ENCODE measurements at places on chromosomes 7 and 10.

DNA sequence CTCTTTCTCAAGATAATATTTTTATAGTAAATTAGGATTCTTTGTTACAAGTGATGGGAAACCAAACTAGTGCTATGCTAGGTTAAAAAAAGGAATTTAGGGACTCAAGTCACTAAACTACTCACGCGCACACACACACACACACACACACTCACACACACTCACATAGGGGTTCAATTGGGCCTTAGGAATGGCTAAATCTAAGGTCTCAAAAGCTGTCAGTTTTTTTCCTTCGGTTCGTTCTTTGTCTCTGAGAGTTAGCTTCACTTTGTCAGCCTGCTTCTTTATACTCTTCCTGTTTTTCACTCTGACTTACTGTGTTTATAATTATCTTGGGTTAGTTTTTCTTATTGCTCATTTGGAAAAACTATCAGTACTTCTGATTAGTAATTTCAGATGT lies 138.9 kb downstream of the ADK start:
- no peak for DNase-seq

- no peak for DNase-seq
Measured at GRCh38 chr7:49866910-49867309, 93.5 kb downstream of the VWC2 start.

DNA sequence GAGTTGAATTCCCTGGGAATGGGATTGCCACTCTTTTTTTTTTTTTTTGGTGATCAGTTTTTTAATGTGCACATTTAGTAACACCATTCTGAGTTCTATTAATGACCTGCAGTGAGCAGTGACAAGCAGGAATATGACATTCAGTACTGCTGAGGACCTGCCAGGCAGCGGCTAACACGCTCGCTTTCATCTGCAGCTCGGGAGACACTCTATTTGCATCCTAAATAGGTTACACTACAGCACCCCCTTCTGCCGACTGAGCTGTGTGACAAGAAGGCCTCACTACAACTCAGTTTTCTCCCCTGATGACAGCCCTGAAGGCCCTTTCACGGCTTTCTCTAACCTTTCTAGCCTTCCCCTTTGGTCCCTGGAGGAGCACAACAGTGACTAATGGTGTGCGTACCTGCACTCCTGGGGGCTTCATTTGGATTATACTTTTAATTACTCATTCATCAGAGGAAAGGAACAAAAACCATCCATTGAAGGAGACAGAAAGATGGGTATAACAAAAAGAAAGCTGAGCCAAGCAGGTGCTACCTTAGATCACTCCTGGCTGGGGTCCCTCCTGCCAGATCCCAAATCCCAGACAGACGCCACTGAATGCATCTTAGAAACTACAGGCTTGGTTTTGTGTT lies 872.4 kb downstream of the LRMDA start:
- peak; percentile 69 for DNase-seq

DNA sequence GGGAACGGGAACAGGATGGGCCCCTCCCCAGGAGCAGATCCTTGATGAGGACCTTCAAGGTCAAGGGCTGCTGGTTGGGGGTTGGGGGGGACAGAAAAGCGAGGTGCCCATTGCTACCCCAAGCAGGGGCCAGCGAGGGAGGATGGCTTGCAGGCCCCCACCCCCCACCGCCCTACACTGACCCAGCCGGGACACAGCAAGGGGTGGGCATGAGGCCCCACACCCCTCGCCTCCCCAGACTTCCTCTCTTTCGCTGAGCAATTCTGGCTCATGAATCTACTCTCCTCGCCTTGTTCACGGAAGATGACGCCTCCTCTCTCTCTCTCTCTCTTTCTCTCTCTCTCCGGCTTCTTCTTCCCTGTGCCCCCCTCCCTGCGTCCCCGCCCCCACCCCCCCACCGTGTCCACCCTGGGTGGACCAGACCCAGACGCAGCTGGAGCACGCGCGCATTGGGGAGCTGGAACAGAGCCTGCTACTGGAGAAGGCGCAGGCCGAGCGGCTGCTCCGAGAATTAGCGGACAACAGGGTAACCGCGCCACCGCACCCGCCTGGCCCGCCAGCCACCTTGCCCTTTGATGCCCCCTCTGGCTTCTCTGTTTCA lies 81.1 kb upstream of the GTF2IRD1 start:
- no peak for DNase-seq

DNA sequence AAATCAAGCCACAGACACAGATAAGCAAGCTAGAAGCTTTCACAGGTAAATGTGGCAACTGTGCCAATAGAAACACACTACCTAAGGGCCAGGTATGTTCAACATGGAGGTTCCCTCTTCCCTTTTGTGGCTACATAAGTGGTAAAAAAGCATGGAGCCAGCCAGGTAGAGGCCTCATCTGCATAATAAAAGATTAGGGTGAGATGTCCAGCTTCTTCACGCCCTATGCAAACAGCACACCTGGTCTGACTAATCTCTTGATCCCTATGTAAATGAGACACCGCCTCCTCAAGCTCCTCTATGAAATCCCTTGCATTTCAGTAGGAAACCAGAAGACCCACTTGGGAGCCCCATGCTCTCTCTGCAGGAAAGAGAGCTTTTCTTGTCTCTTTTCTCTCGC lies 282.2 kb downstream of the NEBL start:
- DNase-seq: no peak

DNA sequence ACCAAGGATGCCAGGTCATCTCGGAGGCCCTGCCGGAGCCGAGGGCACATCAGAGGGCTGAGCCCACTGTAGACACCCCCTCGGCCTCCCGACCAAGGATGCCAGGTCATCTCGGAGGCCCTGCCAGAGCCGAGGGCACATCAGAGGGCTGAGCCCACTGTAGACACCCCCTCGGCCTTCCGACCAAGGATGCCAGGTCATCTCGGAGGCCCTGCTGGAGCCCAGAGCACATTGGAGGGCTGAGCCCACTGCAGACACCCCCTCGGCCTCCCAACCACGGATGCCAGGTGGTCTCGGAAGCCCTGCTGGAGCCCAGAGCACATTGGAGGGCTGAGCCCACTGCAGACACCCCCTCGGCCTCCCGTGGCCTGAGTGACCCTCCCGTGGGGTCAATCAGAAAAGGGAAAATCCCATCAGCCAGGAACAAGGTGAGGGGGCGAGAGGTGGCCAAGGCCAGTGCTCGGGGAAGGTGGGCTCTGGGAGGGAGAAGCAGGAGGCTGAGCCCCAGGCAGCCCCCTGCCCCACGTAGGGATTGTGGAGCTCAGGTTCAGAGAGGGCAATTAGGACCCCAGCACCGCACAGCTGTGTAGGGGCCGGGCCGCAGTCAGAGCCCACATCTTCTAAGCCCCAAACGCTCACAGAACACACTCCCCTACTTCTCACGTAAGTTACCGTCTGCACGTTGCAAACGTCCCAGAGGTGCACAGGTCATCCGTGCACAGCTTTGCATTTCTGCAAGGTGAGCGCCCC lies 37.6 kb upstream of the FOXL3 start:
- no peak for DNase-seq
